ENCODE measurements at places on chromosomes 7 and 10. TPM values are rescaled to one million over a fixed set of nuclear protein-coding genes. Genes with fewer than 3 reads are reported as not detected.
A peak's percentile ranks its signal among the peaks of the same experiment; 100 is the strongest.

- no peak for DNase-seq
Measured at GRCh38 chr10:92734301-92734700, 44.5 kb downstream of the HHEX start.

GRCh38 chr10:110397856-110398255, 93.1 kb upstream of the SMNDC1 start:
- peak; percentile 39 for DNase-seq

DNA sequence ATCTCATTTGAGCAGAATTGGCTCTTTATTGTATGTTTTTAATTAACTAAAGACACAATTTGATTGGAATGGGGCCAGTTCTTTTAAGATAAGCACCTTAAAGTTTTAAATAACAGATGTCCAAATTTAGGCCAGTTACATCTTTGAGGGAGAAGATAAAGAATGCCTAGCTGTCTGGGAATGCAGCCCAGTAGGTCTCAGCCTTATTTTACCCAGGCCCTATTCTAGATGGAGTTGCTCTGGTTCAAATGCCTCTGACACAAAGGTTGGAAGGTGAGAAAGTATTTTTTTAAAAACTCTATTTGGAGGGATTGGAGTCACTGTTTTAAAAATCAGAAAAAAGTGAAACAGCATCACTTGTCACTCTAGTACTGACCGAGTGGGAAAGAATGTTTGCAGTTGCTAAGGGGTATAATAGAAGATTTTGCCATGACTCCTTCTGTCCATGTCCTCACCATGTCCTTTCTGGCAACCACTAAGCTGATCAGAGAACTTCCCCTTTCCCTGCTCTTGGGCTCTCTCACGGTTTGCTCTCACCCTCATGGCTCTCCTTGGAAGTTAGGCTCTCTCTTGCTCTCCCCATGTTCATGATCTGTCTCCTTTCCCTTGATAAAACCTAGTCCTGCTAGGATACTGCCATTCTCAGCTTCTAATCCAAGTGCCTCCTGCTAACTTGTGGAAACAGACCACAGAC, 238.2 kb upstream of the AGK start:
- DNase-seq: no peak

The SFTPD gene
- total RNA-seq: 0.30 TPM
